ENCODE measurements at places on chromosomes 5 and 9. TPM values are rescaled to one million over a fixed set of nuclear protein-coding genes. Genes with fewer than 3 reads are reported as not detected.

DNA sequence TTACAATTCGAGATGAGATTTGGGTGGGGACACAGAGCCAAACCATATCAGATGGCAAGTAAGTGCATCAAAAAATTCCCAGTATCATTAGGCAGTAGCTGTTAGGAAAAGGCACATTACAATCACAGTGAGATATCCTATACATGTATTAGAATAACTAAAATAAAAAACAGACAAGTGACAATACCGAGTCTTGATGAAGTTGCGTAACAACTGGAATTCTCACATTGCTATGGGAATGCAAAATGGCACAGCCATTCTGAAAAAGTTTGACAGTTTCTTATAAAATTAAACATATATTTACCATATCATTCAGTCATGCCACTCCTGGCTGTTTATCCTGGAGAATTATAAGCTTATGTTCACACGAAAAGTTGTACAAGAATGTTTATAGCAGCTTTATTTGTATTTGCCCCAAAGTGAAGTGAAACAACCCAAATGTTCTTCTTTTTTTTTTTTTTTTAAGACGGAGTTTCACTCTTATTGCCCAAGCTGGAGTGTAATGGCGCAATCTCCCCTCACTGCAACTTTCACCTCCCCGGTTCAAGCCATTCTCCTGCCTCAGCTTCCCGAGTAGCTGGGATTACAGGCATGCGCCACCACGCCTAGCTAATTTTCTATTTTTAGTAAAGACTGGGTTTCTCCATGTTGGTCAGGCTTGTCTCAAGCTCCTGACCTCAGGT is 93.1 kb upstream of the TLE1 start:
- H3K36me3 ChIP-seq: no peaks in the 10 kb centered on the region
- H3K4me3 ChIP-seq: no peak overlapping the region
- H3K27ac ChIP-seq: no peak overlapping the region
- peaks cover under 1% of the 10 kb centered on the region for H3K4me1 ChIP-seq
- no peak for DNase-seq
- no peaks in the 10 kb centered on the region for H3K27me3 ChIP-seq

GRCh38 chr5:68554571-68555279 is 339.2 kb downstream of the PIK3R1 start:
- H3K27me3 ChIP-seq: no peaks in the 10 kb centered on the region
- no peaks in the 10 kb centered on the region for H3K4me1 ChIP-seq
- no peak overlapping the region for H3K27ac ChIP-seq
- DNase-seq: peak; percentile 83
- H3K4me3 ChIP-seq: no peak overlapping the region

DNA sequence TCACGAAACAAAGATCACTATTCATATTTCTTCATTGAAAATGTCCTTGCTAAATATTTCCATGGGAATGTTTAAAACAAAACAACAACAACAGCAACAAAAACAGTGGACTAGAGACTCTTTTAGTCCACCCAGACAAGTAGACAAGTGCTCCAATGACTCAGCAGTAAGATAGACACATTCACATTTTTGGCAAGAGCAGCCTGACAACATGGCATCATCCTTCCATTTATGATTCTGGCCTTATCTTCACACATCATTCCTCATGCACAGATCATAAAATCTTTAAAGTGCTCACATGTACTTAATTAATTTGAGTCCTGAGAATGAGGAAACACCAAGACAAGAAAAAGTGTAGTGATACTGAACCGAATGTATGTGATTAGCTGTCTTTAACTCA is 132.6 kb upstream of the PDE4D start:
- H3K27ac ChIP-seq: peak overlapping the region; percentile 16
- H3K4me1 ChIP-seq: peaks cover 19% of the 10 kb centered on the region
- no peaks in the 10 kb centered on the region for H3K36me3 ChIP-seq
- peak; percentile 77 for DNase-seq
- H3K27me3 ChIP-seq: no peaks in the 10 kb centered on the region

- no peaks in the 10 kb centered on the region for H3K27me3 ChIP-seq
- no peak for DNase-seq
- no peaks in the 10 kb centered on the region for H3K36me3 ChIP-seq
Measured at GRCh38 chr5:89934069-89934468, 475.5 kb downstream of the CETN3 start.

- DNase-seq: no peak
- H3K27ac ChIP-seq: no peak overlapping the region
- H3K36me3 ChIP-seq: no peaks in the 10 kb centered on the region
Measured at GRCh38 chr5:145198525-145199260, 636.4 kb downstream of the PRELID2 start.

The SGCD gene
- 2.9 TPM for total RNA-seq

The WDR31 gene
- 1.6 TPM for total RNA-seq

The PALM2AKAP2 gene
- total RNA-seq: 61.3 TPM

The TXNDC8 gene
- total RNA-seq: not detected

The TAF11L10 gene
- not detected for total RNA-seq

The EDIL3 gene
- total RNA-seq: 226 TPM

The C9orf153 gene
- total RNA-seq: not detected

The FSTL4 gene
- not detected for total RNA-seq

The SUSD3 gene
- total RNA-seq: not detected
